ENCODE measurements at places on chromosomes 6 and 20.

DNA sequence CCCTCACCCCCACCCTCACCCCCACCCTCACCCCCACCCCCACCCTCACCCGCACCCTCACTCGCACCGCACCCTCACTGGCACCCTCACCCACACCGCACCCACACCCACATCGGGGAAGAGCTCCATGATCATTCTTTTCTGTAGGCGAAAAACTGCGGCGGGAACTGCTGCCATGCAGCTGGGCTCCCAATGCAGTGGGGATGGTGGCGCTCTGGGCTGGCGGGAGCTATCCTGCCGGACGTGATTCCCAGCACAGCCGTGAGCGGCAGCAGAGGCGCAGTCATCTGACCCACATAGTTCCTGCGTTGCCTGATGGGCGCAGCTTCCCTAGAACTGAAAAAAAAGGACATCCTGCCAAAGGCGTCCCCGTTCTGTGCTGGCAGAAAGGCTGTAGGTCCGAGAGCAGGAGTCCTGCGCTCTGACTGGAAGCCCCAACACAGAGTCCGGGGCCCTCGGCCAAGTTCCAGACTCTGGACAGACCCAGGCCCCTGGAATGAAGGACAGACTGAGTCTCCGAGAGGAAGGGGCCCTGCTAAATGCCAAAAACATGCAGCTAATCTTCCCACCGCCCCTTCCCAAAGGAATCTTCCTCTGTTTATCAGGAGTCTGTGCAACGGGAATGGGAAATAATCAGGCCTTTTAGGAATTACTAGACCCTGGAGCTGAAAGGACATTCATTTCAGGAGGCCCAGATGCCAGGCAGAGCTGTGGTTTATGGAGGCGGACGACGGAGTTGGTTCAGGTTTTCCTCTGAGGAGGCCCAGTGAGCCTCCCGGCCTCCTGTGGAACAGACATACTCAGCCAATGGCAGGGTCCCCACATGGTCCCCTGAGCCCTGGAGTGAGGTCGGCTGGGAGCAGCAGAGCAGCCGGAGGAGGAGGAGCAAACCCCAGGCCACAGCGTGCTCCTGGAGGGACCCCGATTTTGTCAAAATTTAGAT is 14.1 kb upstream of the TCFL5 start:
- peak; percentile 43 for DNase-seq

DNA sequence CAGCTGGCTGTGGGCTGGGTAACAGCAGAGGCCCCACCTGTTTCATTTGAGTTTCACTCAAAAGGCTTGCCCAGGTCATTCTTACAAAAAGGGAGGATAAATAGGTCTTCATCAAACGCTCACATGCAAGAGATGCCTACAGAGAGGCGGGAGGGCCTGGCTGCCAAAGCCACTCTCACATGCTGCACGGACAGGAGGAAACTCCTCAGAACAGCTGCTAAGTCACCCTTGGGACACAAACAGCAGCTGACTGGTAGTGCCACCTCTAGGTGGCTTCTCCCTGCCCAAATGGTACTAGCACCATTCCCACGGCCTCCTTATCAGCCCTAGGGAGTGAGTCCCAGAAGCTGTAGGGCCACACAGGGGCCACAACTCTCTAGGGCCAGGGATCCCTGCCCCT is 23.8 kb downstream of the SLC22A23 start:
- DNase-seq, result no peak

DNA sequence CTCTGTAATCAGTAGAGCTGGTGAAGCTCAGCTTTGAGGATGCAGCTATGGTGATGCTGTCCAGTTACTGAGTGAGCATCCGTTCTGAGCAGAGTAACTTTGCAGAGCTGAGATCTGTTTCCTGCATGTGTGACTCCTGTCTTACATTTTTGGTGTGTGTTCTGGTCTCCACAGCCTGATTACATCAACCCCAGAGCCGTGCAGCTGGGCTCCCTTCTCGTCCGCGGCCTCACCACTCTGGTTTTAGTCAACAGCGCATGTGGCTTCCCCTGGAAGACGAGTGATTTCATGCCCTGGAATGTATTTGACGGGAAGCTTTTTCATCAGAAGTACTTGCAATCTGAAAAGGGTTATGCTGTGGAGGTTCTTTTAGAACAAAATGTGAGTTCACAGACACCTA is 81.6 kb downstream of the FAM120B start:
- DNase-seq, result no peak

GRCh38 chr6:41367700-41368099 is 32.3 kb downstream of the NCR2 start:
- peak; percentile 4 for DNase-seq

DNA sequence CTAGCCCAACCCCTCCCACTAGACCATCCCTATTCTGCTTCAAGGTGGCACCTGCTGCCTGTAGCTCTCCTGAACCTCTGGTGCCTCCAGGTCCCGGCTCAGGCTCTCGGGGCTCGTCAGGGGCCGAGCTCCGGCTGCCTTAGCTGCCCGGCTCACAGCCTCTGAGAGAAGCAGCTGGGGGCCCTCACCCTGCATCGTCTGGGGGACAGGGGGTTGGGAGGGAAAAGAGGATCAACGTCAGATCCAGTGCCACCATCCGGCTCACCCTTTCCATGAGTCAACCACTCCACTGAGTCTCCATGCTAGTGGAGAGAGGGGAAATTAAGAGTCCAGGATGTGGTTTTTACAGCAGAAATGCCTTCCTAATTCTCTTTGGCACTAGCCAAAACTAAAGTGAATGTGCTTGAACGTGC is 13.0 kb downstream of the BAG6 start:
- no peak for DNase-seq

GRCh38 chr20:44496976-44497375 is 21.3 kb downstream of the TTPAL start:
- no peak for DNase-seq

- no peak for DNase-seq
These were observed 50.6 kb upstream of the FANCE start for GRCh38 chr6:35401514-35401913.

GRCh38 chr20:5116875-5117274 is 2.9 kb downstream of the PCNA start:
- DNase-seq, result no peak

- no peak for DNase-seq
These were observed 423 bp downstream of the PACRG start for GRCh38 chr6:162728197-162728596.

DNA sequence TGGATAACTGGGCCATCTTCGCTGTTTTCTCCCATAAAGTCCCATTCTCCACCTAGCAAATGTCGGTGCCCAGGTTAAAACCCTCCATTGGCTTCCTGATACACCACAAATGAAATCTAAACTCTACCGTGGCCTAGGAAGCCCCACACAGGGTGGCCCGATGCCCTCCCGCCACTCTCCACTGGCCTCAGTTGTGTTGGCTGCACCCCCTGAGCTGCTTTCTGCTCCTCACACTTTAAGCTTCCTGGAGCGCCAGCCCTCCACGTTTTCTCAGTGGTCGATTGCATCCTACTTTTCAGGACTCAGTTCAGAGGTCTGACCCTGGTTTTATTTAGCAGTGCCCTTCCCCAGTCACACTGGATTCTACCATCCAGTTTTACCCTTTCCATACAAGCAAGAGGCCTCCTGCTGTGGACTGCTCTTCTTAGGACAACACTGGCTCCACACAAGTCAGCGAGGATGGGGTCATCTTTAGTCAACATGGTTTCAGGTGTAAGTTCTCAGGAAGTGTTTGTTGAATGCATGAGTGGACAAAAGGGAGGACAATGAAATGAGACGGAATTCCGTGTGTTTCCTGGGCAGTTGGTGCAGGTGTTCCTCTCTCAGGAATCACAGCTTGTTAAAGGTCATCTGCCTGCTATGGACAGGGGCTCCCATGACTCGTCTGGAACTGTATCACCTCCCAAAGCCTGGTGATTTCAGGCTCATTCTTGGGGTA is 124.1 kb downstream of the SULF2 start:
- DNase-seq, result no peak

DNA sequence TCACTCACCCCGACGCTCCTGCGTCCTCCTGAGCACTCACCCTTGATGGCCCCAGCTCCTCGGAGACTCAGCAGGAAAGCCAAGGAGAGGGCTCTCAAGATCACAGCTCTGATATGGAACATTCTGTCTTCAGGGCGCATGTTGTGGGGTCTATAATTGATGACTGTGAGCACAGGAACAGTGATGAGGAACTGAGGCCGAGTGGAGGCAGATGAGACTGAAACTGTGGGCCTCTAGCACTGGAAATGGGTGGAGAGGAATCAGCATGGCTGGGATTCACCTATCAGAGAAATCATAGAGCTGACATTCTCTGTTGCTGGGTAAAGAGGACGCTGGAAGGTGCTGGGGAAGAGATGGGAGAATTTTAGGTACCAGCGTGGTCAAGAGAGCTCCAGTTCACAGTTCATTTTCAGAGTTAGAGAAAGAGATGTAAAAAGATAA is at the start of gene HLA-DPA1:
Gene HLA-DPA1 (minus strand): TSS at position 219 of the 441 bp plus-strand sequence.
- DNase-seq, result no peak

DNA sequence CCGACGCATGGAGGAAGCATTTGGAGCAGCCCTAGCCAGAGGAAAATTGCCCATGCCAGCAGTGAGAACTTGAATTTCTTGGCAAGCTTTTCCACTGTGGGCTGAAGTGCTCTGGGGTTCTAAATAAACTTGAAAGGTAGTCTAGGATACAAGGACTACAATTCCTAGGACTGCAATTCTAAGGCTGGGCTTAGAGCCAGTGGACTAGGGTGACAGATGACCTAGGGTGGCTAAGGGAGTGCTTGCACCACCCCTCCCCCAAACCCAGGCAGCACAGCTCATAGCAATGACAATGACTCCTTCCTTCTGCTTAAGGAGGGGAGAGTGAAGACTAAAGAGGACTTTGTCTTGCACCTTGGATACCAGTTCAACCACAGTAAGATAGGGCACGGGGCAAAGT is 122.3 kb downstream of the THBS2 start:
- no peak for DNase-seq

DNA sequence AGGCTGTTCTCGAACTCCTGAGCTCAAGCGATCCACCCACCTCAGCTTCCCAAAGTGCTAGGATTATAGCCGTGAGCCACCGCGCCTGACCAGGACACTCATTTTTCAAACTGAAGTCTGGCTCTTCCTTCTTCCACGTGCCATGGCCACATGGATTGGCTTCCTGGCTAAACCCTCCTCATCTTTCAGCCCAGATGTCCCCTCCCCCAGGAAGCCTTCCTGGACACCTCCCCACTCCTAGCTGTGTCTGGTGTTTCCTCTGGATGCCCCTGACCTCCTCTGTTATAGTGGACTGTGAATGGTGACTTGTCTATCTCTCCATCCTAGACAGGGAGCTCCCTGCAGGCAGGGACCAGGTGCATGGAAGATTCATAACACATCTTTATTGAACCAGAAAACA is 57.2 kb downstream of the RIPOR3 start:
- no peak for DNase-seq

Measured in NCI-H446 treated with DMSO at 0.1 percent for 48 hours (cell line).